Left kidney (tissue), 8 donors: ENCODE measurements at places on chromosomes 5 and 9. TPM values are rescaled to one million over a fixed set of nuclear protein-coding genes. Genes with fewer than 3 reads are reported as not detected.

GRCh38 chr9:13810510-13810909 lies 503.4 kb downstream of the NFIB start:
- no peak for DNase-seq

Gene PTGDS
- 61.3 TPM for polyA plus RNA-seq

DNA sequence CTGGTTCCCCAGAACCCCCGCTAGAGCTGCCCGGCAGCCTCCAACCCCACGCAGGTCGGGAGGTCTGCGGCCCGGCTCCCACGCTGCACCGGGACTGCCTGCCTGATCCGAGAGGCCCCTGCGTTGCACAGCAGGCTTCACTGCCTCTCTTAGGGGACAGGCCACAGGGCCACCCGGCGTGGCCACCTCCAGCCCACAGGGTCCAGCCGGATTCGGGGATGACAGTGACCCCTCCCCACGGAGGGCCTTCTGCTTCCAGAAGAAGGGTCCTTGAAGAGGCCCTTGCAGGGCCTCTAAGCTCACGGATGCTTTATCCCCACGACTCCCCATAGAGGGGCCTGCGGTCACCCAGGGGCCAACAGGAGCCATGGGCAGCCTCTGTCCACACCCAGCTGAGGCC lies 66.1 kb upstream of the PPP1R26 start:
- DNase-seq, result no peak

GRCh38 chr5:135228222-135228621 lies 170.8 kb downstream of the MACROH2A1 start:
- DNase-seq, result no peak

DNA sequence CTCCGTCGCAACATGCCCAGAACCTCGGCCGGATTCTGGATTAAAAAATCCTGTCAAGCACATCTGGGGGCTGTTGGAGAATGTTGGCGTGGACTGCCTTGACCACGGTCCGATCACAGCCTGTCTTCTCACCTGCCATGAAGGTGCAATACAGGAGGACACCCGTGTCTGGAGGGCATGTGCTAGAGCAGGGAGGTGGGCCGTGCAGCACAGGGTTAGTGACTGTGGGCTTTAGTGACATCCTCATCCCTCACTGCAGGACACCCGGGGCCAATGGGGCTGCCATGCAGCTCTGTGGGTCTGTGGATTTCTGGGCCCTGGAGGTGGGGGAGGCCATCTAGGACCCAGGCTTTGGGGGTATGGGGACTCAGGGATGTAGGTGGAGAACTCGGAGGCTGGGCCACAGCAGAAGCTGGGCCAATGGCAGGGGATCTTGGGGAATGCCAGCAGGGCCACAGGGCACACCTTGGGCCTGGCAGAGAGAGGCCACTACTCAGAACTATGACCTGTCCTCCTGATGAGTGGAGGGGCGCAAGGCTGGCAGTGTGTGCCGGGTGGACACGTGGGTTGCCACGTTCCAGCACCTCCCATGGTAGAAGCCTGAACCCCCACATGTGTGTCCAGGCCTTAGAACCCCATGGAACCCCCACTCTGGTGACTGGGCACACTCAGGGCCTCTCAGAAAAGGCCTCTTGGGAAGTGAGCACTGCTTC lies 23.3 kb downstream of the ZDHHC11B start:
- DNase-seq, result no peak

Gene CER1
- 3.3 TPM for polyA plus RNA-seq

DNA sequence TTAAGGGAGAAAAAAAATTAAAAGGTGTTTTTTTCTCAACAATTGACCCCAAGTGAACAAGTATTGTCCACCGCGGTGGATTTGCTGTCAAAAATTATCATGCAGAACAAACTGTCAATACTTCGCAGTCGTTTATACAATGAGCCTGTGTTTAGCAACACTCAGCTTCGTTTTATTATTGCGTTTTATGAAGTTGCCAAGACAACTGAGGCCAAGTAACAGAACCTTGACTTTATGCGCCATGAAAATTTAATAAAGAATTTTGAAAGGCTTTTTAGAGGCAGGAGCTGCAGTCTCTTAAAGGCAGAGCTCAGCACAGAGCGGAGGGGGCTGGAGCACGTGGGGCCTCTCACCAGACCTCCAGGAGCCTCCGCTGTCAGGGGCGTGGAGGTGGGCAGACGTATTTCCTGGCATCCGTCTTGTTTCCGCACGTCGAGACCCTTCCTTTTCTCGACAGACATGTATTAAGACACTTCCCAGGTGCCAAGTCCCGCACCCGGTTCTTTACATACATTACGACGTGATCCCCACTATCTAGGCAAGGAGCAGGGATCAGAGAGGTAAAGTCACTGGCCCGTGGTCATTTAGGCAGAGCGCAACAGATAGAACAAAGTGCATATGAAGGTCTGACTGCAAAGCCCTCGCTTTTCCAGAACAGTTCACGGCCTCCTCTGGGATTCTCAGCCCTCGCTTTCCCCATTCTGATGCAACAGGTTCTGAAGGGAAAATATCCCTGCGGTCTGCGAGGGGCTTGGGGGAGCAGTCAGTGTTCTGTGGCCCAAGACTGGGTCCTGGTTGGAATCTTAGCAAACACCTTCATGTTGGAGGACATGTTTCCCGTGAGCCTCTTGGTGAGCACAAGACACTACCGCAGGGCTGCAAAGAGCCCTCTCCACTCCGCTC lies 164.4 kb downstream of the DAB2IP start:
- no peak for DNase-seq

DNA sequence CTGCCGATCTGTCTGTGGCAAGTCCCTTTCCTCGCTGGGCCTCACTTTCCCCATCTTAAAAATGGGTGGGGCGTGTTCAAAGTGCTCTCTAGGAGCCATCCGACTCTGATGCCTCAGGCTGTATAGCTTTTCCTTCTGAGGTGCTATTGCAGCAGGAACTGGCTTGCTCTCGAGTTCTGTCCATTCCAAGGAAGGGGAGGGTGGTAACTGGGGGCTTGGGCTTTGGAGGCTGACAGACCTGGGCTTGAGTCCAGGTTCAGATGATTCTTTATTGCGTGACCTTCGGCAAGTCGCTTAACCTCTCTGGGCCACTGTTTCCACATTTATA lies 139.5 kb downstream of the RGS3 start:
- no peak for DNase-seq

GRCh38 chr5:135564331-135564730 lies 14.5 kb downstream of the CXCL14 start:
- no peak for DNase-seq

DNA sequence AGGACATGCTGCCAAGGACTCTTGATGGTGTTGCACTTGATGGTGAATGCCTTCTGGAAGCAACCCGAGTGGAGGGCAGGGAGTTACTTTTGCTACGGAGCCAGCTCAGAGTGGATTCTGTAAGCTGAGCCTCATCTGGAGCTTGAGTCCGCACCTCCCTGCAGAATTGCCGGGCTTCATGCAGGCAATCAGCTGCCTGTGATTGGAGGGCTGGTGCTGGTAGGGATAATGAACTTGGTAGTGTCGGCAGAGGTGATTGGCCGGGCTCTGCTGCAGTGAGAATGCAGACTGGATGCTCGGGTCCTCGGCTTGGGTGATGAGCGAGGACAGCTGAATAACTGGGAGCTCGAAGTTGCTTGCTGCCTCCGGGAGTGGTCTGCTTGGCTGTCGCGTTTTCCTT lies 23.1 kb downstream of the SLC25A25 start:
- peak; percentile 83 for DNase-seq

DNA sequence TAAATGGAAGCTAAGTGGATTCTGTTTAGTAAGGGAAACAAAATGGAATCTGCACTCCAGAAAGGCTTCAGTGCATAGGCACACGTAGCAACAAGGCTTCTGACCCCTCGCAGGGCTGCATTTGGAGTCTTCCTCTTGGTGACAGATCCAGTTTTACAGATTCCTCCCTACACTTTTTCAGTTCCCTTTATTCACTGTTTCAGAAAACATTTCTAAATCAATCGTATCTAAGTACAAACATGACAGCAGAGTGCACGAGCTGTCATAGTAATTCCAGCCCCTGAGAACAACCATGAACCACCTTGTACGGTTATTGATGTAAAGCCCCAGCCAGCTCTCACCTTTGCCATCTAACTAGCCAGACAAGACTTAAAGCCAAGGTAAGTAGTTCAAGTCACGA lies 491.6 kb downstream of the SEMA5A start:
- no peak for DNase-seq

DNA sequence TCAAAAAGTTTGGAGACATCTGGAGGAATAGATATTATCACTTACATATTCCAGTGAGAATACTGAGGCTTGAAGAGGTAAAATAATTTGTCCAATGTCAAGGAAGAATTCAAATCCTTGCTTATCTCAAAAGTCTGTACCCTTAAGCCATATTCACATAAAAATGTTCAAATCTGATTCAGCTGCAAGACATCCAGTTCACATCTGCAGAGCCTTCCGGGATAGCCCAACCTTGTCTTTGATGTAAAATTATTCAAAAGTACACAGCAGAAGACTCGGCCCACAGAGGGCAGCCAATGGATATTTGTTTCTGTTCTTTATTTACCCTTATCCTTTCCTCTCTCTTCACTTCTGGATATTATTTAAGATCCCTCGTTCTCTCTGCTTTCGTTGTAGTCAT lies 1183.8 kb upstream of the WWC1 start:
- DNase-seq, result no peak

Gene SLC25A2
- 0.23 TPM for polyA plus RNA-seq

Gene WDR55
- 19.6 TPM for polyA plus RNA-seq

Gene FSTL4
- polyA plus RNA-seq, result 0.91 TPM

Gene HCN1
- 0.03 TPM for polyA plus RNA-seq

DNA sequence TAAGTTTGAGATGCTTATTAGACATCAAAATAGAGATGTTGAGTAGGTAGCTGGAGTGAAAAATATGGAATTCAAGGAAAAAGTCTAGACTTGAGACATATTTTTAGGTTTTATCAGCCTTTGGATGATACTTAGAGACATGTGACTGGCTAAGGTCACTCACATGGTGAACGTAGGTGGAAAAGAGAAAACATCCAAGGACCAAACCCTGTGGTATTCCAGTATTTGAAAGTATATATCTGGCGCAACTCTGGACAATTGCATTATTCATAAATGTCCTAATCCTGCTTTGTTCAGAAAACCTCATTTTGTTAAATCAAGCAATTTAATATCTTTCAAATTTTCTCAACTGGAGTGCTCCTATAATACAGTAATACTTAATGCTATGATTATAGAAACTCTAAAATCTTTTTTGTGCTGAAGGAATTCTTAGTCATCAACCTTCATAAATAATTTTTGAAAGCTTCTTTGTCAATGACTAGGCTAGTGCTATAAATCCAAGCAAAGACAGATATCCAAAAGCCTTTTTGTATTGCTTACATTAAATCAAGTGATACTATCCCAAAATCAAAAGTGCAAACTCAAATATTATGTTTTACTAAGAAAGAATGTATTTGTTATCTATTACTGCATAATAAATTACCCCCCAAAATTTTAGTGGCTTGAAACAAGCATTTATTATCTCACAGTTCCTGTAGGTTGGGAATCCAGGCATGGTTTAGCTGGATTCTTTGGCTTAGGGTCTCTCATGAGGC lies 452.0 kb downstream of the ENC1 start:
- no peak for DNase-seq

Gene PCDHGB2
- polyA plus RNA-seq, result 4.0 TPM

- DNase-seq, result no peak
These were observed 8.8 kb upstream of the UBE2QL1 start for GRCh38 chr5:6439588-6440550.

Gene FOXD4L5
- polyA plus RNA-seq, result 0.27 TPM

GRCh38 chr5:126368239-126368812 lies 54.9 kb upstream of the GRAMD2B start:
- DNase-seq, result peak; percentile 65

Gene BTNL3
- not detected for polyA plus RNA-seq

DNA sequence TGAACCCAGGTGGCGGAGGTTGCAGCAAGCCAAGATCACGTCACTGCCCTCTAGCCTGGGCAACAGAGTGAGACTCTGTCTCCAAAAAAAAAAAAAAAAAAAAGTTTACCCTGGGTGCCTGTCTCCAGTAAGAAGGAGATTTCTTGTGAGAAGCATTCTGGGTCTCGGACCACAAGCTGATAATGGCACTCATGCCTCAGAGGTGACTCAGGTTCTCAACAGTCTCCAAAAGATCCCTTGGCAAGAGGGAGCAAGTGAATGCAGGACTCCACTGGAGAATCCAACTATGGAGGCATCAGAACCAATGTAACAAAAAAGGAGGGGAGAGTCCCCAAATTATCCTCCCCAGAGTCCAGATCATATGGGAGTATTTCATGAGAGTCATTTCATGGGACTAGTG lies 106.0 kb upstream of the LRRTM2 start:
- DNase-seq, result no peak

DNA sequence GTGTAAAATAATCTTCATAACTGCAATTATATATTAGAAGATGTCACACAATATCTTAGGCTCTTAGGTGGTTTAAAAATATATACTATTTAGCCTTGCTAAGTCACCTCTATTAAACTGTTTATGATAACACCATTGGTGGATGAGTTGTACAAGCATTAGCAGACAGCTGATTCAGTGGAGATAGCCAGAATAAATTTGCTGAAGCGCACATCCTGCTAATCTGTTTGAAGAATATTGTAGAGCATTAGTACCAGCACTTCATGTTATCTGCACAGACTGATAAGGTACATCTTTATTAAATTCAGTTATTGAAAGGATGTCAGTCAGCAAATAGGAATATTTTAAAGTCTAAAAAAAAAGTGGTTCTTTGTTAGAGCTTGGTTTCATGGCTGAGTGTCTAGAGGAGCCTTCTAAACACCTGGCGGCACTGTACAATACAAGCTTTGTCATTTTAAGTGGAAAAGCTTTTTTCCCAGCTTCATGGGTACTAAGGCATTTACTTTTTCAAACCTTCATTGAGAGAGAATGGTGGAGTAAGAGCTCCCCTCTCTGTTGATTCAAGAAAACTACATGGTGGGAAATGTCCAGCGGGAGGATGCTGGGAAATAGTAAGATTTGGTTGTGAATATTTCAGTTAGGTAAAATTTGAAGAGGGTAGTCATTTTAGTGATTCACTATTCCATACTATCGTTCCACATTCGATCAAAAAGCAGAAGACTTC lies 275.1 kb downstream of the SLF1 start:
- DNase-seq, result peak; percentile 52

Gene FAM151B
- 4.2 TPM for polyA plus RNA-seq

Gene FBXL7
- polyA plus RNA-seq, result 29.8 TPM

Gene ARSI
- 2.6 TPM for polyA plus RNA-seq

Gene CCDC192
- polyA plus RNA-seq, result 1.5 TPM

- no peak for DNase-seq
These were observed 1.4 kb downstream of the PRR16 start for GRCh38 chr5:120465436-120465961.

DNA sequence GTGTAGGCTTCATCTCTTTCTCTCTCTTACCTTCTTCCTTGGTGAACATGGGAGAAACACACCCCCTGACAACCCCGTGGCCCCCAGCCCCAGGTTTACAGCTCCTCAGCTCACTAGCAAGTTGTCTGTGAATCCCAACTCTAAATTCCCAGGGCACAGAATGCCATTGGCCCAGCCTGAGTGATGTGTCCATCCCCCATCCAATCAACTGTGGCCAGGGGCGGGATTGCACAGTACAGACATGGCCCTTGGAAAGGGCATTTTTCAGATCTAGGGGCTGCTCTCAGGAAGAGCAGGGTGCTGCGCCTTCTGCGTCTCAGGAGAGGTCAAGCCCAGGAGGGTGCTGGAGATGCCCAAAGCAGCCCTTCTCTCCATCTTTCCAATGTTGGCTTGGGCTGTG lies 48.2 kb upstream of the ASS1 start:
- DNase-seq, result no peak
